ENCODE measurements at places on chromosomes 16 and 17. TPM values are rescaled to one million over a fixed set of nuclear protein-coding genes. Genes with fewer than 3 reads are reported as not detected.

Gene MEFV
- total RNA-seq = 0.27 TPM

DNA sequence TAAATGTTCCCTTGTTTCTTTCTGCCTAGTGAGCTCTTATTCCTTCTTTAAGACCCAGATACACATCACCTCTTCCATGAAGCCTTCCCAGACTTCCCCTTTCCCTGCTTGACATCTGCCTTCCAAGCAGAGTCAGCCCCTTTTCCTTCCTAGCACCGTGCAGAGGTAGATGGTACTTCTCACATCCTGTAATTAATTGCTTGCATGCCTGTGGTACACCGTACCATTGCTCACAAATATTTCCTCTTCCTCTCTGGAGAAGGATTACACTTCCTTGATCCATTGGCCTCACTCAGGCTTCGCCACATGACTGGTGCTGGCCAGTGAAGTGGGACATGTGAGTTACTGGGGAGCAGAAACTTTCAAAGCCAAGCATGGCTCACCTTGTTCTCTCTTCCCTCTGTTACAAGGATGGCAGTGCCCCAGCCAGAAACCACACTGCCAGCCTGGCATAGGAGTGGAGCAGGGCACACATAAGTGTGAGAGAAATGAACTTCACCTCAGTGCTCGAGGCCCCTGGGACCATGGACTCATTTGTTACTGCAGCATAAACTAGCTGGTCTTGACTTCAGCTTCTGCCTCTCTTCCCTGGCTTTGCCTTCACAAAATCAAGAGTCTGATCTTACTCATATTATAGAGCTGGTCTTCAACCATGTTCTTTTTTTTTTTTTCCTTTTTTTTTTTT is 44.0 kb downstream of the SOST start:
- peaks cover 32% of the 10 kb centered on the region for H3K27me3 ChIP-seq
- H3K36me3 ChIP-seq = no peaks in the 10 kb centered on the region

Gene CDH8
- total RNA-seq = 3.5 TPM

DNA sequence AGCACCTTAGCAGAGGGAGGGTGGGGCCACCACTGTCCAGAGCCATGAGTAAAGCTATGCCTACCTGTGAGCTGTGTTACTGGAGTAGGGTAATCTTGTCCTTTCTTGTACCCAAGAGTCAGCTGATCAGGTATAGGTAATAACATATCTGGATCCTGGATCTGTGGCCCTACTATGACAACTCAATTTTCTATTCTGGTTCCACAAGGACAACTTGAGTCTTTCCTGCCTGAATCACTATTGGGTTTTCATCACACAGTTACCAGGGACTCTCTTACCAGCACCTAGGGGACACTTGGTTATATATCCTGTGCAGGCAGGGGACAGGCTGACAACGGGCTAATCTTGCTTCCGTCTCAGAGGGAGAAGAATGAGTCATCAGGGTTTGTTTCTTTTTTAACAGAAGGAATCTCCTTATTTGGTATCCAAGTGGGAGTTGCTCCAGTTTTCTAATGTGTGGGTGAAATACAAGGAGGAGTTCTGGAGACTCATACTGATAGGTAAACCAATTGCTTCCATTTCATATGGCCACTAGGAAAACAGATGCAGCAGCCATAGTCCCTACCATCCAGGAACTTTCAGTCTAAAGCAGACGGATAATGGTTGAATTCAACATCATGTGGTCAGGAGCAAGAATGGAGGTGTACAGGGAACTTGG is 6.8 kb downstream of the ZNF267 start:
- H3K27ac ChIP-seq = no peak overlapping the region
- no peaks in the 10 kb centered on the region for H3K27me3 ChIP-seq
- H3K4me1 ChIP-seq = peaks cover under 1% of the 10 kb centered on the region
- H3K36me3 ChIP-seq = peaks cover 3% of the 10 kb centered on the region
- peak; percentile 28 for DNase-seq

- DNase-seq = no peak
- H3K27me3 ChIP-seq = no peaks in the 10 kb centered on the region
- H3K36me3 ChIP-seq = no peaks in the 10 kb centered on the region
- H3K4me1 ChIP-seq = no peaks in the 10 kb centered on the region
Observed at GRCh38 chr16:60413969-60414368, 1622.3 kb downstream of the CDH8 start.

Gene KRTAP1-5
- total RNA-seq = not detected

Gene TMEM235
- 0.04 TPM for total RNA-seq

GRCh38 chr16:62370445-62370844 is 334.2 kb upstream of the CDH8 start:
- no peaks in the 10 kb centered on the region for H3K27me3 ChIP-seq
- no peak overlapping the region for H3K4me3 ChIP-seq
- no peaks in the 10 kb centered on the region for H3K4me1 ChIP-seq
- DNase-seq = no peak
- H3K27ac ChIP-seq = no peak overlapping the region

DNA sequence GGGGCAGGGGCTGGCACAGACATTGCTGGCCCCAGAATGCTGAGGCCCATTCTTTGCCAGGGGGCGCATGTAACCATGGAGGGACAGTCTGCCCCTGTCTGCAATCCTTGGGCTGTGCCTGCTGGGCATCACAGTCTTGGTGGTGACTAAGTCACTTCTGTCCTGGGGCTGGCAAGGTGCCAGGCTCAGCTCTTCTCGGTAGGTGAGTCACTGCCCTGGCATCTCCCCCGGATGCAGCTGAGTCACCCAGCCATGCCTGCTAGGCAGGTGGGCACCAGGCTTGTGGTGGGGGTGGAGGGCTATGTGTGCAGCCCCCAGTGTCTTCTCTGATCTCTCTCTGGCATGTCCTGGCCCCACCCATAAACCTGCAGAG is 5.6 kb downstream of the RARA start:
- H3K27ac ChIP-seq = peak overlapping the region; percentile 94
- H3K4me1 ChIP-seq = peaks cover 90% of the 10 kb centered on the region
- peak; percentile 86 for DNase-seq
- no peaks in the 10 kb centered on the region for H3K36me3 ChIP-seq

- H3K27ac ChIP-seq = no peak overlapping the region
- no peaks in the 10 kb centered on the region for H3K36me3 ChIP-seq
- no peak overlapping the region for H3K4me3 ChIP-seq
Observed at GRCh38 chr17:21131137-21131536, 4.4 kb downstream of the DHRS7B start.

DNA sequence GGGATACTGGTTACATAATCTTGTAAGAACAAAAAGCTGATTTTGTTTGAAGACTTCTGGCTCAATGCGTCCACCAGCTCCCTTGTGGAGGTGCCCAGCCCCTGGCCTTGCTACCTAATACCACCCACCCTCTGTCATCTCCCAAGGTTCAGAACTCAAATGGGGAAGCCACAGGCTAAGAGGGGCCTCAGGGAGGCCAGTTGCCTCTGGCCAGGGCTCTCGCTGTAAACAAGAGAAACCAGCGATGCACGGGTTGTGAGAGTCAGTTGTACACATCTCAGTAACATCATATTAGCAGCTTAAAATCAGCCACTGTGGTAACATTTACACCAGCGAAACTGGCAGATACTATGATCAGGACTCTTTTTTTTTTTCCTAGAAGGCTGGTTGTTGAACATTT is 6.0 kb downstream of the TEKT5 start:
- H3K27me3 ChIP-seq = peaks cover 4% of the 10 kb centered on the region
- H3K36me3 ChIP-seq = no peaks in the 10 kb centered on the region
- no peak overlapping the region for H3K27ac ChIP-seq
- DNase-seq = no peak
- peaks cover 7% of the 10 kb centered on the region for H3K4me1 ChIP-seq

GRCh38 chr17:19391432-19391831 is 4.4 kb upstream of the MFAP4 start:
- no peak overlapping the region for H3K4me3 ChIP-seq
- H3K36me3 ChIP-seq = no peaks in the 10 kb centered on the region
- no peaks in the 10 kb centered on the region for H3K27me3 ChIP-seq
- H3K27ac ChIP-seq = no peak overlapping the region

DNA sequence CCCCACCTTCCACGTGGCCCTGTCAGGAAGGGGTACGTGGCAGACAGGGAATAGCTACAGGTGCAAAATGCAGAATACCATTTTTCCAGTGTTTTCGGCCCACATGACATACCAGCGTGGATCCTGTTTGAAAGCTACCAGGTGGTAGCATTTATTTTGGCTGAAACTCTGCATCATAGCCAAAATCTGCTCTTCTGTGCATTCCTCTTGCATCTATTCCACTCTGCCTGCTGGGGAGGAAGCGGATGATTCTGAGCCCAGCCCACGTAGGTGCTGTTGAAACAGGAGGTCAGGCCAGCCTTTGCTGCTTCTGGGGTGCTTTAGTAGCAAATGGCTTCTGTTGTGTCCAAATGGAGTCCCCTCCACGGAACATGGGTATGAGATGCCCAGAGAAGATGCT is 670.9 kb upstream of the EEF2KMT start:
- H3K27me3 ChIP-seq = no peaks in the 10 kb centered on the region
- DNase-seq = no peak
- no peaks in the 10 kb centered on the region for H3K4me1 ChIP-seq
- H3K36me3 ChIP-seq = no peaks in the 10 kb centered on the region
- no peak overlapping the region for H3K27ac ChIP-seq

Gene CDK3
- 7.7 TPM for total RNA-seq

Gene FAM20A
- total RNA-seq = 5.7 TPM

Gene MRPL12
- 10.2 TPM for total RNA-seq

Gene CTRB1
- total RNA-seq = 0.75 TPM

Gene GPR142
- total RNA-seq = 0.04 TPM

Gene GPR179
- 0.22 TPM for total RNA-seq

DNA sequence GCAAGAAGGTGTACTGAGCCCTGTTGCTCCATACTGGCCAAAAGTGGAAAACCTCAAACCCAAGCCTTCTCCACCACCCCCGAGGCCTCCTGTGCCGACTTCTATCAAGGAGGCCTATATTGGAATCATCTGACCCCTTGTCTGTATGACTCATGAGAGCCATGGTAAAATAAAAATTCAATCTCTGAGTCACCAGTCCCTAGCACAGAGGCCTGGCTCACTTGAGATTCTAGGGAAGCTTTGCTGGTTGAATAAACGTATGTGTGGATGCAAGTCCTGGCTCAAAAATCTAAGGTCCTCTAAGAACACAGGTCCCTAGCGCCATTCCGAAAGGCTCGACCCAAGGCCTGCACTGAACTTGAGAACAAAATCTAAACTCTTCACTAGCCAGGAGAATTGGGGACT is 15.0 kb downstream of the NSMCE1 start:
- no peak for DNase-seq
- peaks cover 3% of the 10 kb centered on the region for H3K4me1 ChIP-seq
- H3K27ac ChIP-seq = no peak overlapping the region
- no peak overlapping the region for H3K4me3 ChIP-seq
- peaks cover 24% of the 10 kb centered on the region for H3K36me3 ChIP-seq

DNA sequence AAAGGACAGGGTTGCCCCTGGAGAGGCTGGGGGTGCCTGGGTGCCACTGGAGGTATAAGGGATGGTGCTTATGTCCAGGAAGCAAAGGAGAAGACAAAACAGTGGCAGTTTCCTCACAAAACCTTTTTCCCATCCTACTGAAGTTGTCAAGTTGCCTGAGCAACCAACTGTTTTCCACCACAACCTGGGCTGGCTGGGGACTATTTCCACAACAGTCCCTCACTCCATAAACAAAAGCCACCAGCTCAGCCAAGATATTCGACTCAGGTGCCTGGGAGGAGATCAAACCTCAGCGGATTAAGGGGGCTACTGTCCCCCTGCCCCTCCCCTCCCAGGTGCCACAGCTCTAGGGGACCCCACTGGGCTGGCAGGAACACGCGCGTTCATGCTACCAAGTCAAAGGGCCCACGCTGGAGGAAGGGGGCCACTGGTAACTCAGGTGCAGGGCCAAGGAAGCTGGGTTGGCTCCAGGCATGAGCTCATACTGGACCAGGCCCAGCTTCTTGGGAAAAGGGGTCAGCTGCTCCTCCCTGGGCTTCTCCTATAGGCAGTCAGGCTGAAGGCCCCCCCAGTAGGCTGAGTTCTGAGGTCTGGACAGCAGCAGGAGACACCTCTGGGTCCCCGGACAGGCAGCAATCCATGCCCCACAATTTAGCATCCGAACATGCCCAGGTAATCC is 45.7 kb upstream of the MRPS23 start:
- peak overlapping the region; percentile 91 for H3K27ac ChIP-seq
- peaks cover 92% of the 10 kb centered on the region for H3K4me1 ChIP-seq
- no peaks in the 10 kb centered on the region for H3K27me3 ChIP-seq
- no peaks in the 10 kb centered on the region for H3K36me3 ChIP-seq

- DNase-seq = no peak
- peaks cover 39% of the 10 kb centered on the region for H3K36me3 ChIP-seq
- H3K27me3 ChIP-seq = no peaks in the 10 kb centered on the region
- no peak overlapping the region for H3K27ac ChIP-seq
Observed at GRCh38 chr17:61970030-61970429, 42.2 kb upstream of the INTS2 start.

Gene SIRT7
- total RNA-seq = 6.0 TPM

- no peaks in the 10 kb centered on the region for H3K27me3 ChIP-seq
- no peak overlapping the region for H3K4me3 ChIP-seq
- peaks cover 9% of the 10 kb centered on the region for H3K4me1 ChIP-seq
- DNase-seq = no peak
Observed at GRCh38 chr17:40034426-40035161, 19.4 kb downstream of the CSF3 start.

DNA sequence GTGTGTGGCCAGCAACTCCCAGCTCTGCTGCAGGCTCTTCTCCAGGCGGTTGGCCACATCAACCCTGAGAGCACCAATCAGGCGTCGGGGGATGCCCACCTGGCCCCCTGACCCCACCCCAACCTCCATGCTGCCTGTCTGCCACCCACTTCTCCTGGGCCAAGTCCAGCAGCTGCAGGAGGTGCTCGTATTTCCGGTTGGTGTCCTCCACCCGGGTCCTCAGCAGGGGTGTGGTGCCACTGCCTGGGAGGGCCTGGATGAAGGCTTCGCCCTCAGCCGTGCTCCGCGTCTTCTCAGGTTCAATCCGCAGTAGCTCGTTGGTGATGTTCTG is 44.6 kb downstream of the UBN1 start:
- H3K36me3 ChIP-seq = peaks cover 10% of the 10 kb centered on the region
- H3K4me3 ChIP-seq = no peak overlapping the region
- no peaks in the 10 kb centered on the region for H3K27me3 ChIP-seq

Gene ITGB3
- total RNA-seq = 16.5 TPM

Gene ARHGAP23
- total RNA-seq = 17.1 TPM

- no peaks in the 10 kb centered on the region for H3K27me3 ChIP-seq
- no peaks in the 10 kb centered on the region for H3K4me1 ChIP-seq
- H3K4me3 ChIP-seq = no peak overlapping the region
- H3K36me3 ChIP-seq = no peaks in the 10 kb centered on the region
Observed at GRCh38 chr17:71460943-71461342, 659.9 kb upstream of the SOX9 start.

GRCh38 chr17:9205520-9206409 is 184.5 kb downstream of the NTN1 start:
- H3K27ac ChIP-seq = peak overlapping the region; percentile 31
- H3K4me1 ChIP-seq = peaks cover 38% of the 10 kb centered on the region
- DNase-seq = no peak
- H3K36me3 ChIP-seq = no peaks in the 10 kb centered on the region

- no peak overlapping the region for H3K4me3 ChIP-seq
- no peaks in the 10 kb centered on the region for H3K36me3 ChIP-seq
- no peaks in the 10 kb centered on the region for H3K4me1 ChIP-seq
- H3K27ac ChIP-seq = no peak overlapping the region
- no peaks in the 10 kb centered on the region for H3K27me3 ChIP-seq
- no peak for DNase-seq
Observed at GRCh38 chr16:68575082-68575481, 36.0 kb downstream of the ZFP90 start.

Gene C16orf54
- 0.18 TPM for total RNA-seq

Gene ACSM5
- total RNA-seq = 0.18 TPM

GRCh38 chr16:59665618-59666220 is 931.6 kb upstream of the GOT2 start:
- no peaks in the 10 kb centered on the region for H3K36me3 ChIP-seq
- no peaks in the 10 kb centered on the region for H3K27me3 ChIP-seq
- no peaks in the 10 kb centered on the region for H3K4me1 ChIP-seq

GRCh38 chr16:2950773-2951172 is 13.3 kb upstream of the KREMEN2 start:
- H3K4me1 ChIP-seq = peaks cover 30% of the 10 kb centered on the region
- H3K27ac ChIP-seq = no peak overlapping the region
- no peak overlapping the region for H3K4me3 ChIP-seq

Gene ZDHHC1
- total RNA-seq = 20.4 TPM

Gene MYH11
- 9.4 TPM for total RNA-seq

Data from muscle of leg (tissue), 16 donors.